Omental fat pad (tissue), 4 donors: ENCODE measurements at places on chromosomes 1 and 21. TPM values are rescaled to one million over a fixed set of nuclear protein-coding genes. Genes with fewer than 3 reads are reported as not detected.

DNA sequence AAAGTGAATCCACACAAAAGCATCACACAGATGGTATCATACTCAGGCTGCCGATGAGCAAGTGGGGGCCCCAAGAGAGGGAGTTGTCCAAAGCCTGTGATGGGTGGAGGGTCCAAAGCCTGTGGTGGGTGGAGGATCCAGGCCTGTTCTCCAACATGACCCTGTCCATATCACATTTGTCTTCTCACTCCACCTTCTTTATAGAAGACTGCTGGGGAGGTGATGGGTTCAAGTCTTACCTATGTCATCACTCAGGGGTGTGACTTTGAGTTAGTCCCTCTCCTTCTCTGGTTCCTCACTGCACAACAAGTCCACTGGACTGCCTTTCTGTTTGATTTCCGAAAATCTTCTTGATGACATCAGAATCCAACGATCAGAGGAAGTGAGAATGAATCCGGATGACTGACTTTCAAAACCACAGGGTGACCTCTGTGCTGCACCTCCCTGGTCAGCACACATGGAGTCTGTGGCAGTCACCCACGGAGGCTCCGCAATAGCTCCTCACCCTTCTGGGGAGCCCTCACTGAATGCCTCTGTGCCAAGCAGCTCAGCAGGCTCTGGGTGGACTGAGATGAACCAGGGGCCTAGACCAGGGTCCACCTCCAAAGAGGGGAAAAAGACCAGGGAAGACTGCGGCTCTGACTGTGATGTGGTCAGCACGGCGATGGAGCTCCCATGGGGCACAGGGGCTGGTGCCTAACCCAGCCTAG lies 166.8 kb downstream of the HIVEP3 start:
- no peak for DNase-seq

DNA sequence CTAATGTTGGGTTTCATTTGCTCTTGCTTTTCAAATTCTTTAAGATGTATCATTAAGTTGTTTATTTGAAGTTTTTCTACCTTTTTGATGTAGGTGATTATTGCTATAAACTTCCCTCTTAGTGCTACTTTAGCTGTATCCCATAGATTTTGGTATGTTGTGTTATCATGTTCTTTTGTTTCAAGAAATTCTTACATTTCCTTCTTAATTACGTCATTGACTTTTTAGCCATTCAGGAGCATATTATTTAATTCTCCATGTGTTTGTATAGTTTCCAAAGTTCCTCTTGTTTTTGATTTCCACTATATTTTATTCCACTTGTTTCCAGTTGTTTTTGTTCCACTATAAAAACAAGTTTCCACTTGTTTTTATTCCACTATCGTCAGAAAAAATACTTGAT lies 15.0 kb downstream of the GPR88 start:
- no peak for DNase-seq

The TMPRSS2 gene
- not detected for total RNA-seq

DNA sequence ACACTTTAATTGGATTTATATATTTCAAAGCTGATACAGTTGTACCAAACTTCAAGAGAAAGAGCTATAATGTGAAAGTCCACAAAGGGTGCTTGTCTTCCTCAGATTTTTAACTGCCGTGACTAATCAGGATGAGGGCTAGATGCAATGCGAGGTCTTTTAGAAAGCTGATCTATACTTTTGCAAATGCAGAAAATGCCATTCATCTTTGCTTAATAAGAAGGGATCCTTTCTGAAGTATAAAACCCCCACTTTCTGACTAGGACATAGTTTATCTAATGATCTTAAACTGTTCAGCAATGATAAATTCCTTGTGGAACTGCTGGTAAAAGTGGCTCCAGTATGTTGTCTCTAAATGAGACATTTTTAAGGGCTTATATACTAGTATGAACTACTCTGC lies 102.7 kb upstream of the NGF start:
- no peak for DNase-seq

The OR2L3 gene
- not detected for total RNA-seq

DNA sequence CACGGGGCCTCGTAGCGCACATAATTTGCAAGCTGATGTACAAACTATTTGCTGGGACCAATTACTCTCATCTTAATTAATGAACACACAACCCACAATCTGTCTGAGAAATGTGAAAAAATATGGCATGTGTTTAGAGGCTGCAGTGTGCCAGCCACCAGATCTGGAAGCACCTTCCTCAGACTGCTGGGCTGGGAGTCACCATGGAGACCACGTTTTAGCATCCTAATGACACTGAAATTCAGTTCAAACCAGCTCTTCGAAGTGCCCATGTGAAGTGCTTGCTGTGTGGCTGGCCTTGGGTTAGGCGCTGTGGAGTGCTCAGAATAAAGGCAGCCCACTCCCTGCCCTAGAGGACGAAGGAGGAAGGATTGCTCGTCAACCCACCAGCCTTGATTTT lies 482.4 kb downstream of the OMA1 start:
- no peak for DNase-seq

The RBM8A gene
- total RNA-seq: 114 TPM

The OR2L13 gene
- total RNA-seq: not detected

- DNase-seq: no peak
Observed at GRCh38 chr21:44316277-44316900, 16.5 kb downstream of the PFKL start.

- no peak for DNase-seq
Observed at GRCh38 chr21:44301141-44301540, 1.3 kb downstream of the PFKL start.

GRCh38 chr1:68346188-68346808 lies 103.5 kb downstream of the RPE65 start:
- no peak for DNase-seq

- DNase-seq: no peak
Observed at GRCh38 chr1:228778466-228778865, 43.2 kb downstream of the RHOU start.

DNA sequence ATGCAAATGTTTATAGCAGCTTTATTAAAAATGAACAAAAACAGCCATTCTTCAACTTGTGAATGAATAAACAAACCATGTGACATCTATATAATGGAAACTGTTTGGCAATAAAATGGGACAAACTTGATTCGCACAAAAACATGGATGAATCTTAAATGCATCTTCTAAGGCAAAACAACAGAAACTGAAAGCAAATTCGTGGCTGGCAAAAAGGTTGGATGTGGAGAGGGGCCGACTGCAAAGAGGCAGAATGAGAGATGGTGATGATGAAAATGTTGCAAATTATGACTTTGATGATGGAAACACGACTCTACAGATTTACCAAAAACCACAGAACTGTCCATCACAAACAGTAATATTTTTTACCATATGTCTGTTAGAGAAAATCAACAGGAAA lies 327.0 kb upstream of the NR5A2 start:
- DNase-seq: no peak

DNA sequence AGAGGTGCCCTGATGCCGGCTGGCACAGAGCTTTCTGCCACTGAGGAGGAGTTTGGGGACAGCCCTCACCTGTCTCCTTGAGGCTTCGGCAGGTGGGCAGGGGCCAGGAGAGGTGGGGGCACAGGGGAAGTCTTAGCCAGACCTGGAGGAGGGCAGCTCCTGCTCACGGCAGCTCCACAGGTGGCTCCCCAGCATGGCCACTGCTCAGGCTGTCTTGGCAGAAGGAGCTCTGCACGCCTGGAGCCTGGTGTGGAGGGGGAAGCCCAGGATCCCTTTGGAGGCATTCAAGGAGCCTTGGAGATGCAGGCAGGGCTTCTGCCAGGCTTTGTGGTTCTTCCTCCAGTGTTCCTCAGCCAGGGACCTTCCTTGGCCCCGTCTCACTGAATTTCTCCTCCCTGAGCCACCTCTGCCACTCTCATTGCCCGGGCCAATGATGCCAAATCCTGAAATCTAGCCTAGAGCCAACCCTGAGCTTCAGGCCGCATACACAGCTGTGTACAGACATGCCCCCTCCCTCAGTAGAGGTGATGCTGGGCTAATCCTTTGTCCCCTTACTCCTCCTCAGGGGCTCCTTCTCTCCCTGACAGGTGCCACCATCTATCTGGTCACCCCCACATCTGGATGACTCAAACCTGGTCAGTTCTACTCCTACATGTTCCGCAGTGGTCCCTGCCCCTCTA lies 251.8 kb upstream of the VAMP3 start:
- no peak for DNase-seq
